ENCODE measurements at places on chromosomes 12 and 14. TPM values are rescaled to one million over a fixed set of nuclear protein-coding genes. Genes with fewer than 3 reads are reported as not detected.

Gene HCAR1
- 7.7 TPM for total RNA-seq

Gene POLE2
- total RNA-seq, result 0.65 TPM

Gene PLA2G1B
- not detected for total RNA-seq

Gene LRRK2
- 57.3 TPM for total RNA-seq

Gene NOPCHAP1
- 6.0 TPM for total RNA-seq

Gene COL2A1
- total RNA-seq, result not detected

Gene KRT79
- 0.22 TPM for total RNA-seq

Gene B4GALNT3
- total RNA-seq, result 0.16 TPM

Gene LIN7A
- total RNA-seq, result 13.0 TPM

Gene PTCSC3
- not detected for total RNA-seq

Gene GLT8D2
- total RNA-seq, result 4.6 TPM

Gene GALNT16
- 8.8 TPM for total RNA-seq

Gene PPP1CC
- total RNA-seq, result 103 TPM

Gene AKAP3
- total RNA-seq, result 4.5 TPM

Gene FOXN4
- not detected for total RNA-seq

Gene GPD1
- 2,409 TPM for total RNA-seq

Gene ANO4
- not detected for total RNA-seq

Gene CFAP54
- total RNA-seq, result 1.7 TPM

Gene ZFYVE26
- 40.3 TPM for total RNA-seq

Gene KCNA1
- total RNA-seq, result not detected

Gene SLC5A8
- total RNA-seq, result not detected

Gene TMPRSS12
- not detected for total RNA-seq

Gene PPHLN1
- total RNA-seq, result 50.8 TPM

Gene PSMA3
- total RNA-seq, result 93.7 TPM
